ENCODE measurements at places on chromosomes 2 and 18.

- no peak for DNase-seq
Observed at GRCh38 chr18:33699372-33699771, 121.4 kb downstream of the ASXL3 start.

DNA sequence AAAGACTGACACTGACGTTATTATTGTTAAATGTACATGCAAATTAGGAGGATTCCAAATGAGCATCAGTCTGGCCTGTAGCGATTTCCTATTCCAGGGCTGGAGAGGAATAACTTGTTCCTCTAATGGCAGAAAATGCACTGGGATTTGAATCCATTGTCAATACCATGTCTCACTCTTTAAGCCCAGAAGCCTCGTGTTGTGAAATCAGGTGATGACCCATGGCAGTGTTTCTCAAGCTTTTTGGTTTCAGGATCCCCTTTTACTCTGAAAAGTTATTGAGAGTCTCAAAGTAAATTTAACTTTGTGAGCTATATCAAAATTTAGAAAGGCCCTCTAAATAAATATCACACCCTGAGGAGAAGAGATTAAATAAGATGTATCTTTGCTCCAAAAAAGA, 279.2 kb downstream of the GALR1 start:
- DNase-seq, result no peak

DNA sequence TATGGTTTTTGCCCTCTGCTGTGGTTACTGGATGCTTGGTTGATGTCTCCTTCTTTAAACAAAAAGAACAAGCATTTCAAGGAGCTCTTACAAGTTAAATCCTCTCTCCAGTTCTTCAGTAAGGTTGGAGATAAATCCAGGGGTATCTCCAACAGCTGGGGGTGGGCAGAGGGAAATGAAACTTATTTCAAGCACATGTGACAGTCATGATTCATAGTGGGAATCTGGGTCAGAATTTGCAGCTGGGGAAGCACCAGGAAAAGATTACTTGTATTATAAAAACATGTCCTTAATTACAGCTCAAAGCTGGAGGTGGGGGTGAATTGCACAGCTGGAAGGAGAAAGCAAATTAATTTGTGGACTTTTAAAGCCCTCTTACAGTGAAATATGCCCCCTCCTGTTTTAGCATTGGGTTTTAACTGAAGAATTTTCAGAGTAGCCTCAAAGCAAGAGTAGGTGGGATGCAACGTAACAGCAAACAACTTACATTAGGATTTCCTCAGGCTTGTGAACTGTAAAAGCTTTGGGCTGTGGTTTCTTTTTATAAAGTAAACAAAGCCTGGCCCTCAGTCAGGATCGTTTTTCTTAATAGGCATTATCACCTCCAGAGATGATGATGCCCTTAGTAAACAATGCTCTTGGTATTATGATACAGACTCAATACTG, 596.4 kb downstream of the NYAP2 start:
- DNase-seq, result peak; percentile 72

GRCh38 chr2:19337202-19337601, 21.2 kb downstream of the OSR1 start:
- no peak for DNase-seq

DNA sequence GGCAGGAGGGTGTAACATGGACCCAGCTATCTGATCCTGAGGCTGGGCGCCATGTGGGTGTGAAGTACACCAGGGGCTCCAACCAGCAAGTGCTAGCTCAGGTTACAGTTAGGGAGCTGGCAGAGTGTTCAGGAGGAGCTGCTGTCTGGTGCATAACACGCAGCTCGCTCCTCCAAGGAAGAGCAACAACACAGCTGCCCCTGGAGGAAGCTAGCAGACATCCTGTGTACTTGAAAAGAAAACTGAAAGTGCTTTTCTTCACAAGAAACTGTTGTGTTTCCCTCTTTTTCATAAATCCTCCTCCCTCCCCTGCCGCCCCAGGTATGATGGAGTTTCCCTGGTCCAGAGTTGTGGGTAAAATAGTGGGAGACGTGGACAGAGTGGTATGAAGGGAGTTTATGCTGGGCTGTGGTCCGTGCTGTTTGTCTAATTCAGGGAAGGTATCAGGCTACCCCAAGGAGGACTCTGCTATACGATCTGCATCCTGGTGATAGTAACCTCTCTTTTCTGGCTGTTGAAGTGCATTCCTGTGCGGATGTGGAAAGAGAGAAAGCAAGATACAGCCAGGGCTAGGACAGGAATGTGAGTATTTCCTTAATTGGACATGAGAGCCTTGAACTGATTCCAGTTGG, 6.1 kb upstream of the LBH start:
- DNase-seq, result peak; percentile 92

Data from choroid plexus epithelial cell (primary cell).